ENCODE measurements at places on chromosomes 2 and 18.

GRCh38 chr2:105842555-105842954 is 97.8 kb downstream of the NCK2 start:
- DNase-seq: no peak

DNA sequence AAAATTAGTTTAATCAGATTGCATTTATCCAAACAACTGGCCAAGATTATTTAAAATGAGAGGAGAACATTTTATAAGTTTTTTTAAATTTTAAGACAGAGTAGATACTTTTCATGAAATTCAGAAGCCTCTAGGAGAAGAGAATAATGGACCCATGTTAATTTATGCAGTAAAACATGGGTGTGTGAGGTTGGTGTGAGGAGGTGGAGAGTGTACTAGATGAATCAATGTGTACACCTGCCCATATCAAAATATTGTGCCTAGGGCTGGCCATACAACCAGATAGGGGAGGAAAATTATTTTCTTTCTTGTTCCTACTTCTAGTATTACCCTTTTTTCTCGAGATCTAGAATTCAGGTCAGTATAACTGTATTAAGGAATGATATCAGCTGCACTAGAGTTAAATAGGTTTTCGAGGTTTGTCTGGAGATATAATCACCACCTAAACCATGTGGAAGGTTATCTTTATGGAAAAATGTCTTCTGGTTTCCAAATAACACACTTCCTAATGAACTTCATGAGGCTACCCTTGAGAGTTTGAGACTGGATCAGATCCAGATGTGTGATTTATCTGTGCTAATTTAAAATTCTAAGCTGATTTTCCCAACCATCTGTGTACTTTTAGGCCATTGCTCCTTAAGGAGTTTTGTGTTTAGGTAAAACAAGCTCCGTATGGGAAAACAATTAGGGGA is 37.6 kb downstream of the TMEM178A start:
- DNase-seq: no peak

DNA sequence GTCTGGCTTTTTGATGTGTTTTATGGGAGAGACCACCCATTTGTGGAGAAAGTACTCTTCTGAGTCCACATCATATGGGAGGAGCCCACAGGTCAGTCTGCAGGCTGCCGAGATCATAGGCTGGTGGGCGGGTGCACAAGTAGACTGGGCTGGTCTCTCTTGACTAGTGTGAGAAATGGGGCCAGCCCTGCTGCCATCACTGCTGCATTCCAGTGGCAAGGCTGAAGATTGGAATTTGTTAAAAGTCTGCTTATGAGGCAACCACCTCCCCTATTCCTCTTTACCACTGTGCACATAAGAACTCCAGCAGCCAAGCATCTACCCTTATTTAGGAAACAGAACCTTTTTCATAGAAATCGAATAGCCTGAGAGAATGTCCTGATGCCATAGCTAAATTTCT is 200.7 kb downstream of the DIS3L2 start:
- no peak for DNase-seq

DNA sequence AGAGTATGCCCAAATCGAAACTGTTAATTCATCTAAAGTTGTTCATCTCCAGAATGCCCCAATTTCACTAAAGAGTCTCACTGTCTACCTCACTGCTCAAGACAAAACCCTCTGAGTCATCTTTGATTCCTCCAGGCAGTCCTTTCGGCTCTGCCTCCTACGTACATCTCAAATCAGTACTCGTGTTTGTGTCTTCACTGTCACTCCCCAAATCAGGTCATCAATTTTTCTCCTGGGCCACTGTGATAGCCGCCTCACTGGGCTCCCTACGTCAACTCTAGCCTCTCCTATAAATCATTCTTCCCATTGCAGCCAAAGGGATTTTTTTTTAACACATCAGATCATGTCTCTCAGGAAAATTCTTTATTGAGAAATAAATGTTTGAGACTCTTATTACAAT is 42.1 kb upstream of the TTC39C start:
- peak; percentile 34 for DNase-seq

GRCh38 chr2:19810148-19810547 is 91.6 kb downstream of the TTC32 start:
- DNase-seq: no peak

GRCh38 chr2:180322781-180323180 is 315.7 kb upstream of the CWC22 start:
- DNase-seq: no peak

- DNase-seq: no peak
These were observed 61.8 kb downstream of the BIN1 start for GRCh38 chr2:127044977-127045661.

DNA sequence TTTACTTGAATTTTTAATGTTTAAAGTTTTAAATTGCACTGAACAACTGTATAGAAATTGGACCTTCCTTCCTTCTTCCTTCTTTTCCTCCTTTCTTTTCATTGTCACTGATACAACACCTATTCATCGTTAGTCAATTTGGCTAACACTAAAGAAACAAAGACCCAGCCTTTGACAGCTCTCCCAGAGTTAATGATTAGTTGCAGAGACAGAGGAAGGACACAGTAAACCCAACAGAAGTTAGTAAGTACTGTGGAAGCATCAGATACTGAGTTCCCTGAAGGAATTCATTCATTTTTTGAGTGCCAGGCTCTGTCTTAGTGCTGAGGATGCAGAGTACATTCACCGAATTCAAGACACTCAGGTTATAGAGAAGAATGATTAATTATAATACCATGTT is 77.9 kb upstream of the RAB27B start:
- DNase-seq: no peak

- DNase-seq: no peak
These were observed 79.0 kb downstream of the ALPK2 start for GRCh38 chr18:58549814-58550339.

GRCh38 chr2:239312741-239313667 is 87.8 kb downstream of the HDAC4 start:
- no peak for DNase-seq

GRCh38 chr2:197502201-197502600 is 2.0 kb downstream of the HSPE1 start:
- DNase-seq: no peak

DNA sequence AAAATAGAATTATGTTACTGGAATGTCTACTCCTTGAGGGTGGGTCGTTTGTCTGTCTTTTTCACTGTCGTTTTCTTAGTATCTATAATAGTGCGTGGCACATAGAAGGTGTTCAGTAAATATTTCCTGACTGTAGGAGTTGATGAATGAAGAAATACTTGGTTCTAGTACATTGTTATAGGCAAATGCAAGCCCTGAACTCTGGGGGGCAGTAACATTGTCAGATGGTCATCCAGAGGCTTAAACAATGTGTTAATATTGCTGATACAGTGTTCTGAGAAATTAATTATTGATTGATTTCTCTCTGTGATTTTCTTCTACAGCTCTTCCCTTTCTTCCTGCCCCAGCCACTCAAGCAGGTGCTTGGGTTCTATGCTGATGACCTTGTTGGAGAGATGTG is 24.4 kb upstream of the THOC1 start:
- no peak for DNase-seq

GRCh38 chr18:72820571-72820970 is 47.2 kb downstream of the NETO1 start:
- DNase-seq: no peak

DNA sequence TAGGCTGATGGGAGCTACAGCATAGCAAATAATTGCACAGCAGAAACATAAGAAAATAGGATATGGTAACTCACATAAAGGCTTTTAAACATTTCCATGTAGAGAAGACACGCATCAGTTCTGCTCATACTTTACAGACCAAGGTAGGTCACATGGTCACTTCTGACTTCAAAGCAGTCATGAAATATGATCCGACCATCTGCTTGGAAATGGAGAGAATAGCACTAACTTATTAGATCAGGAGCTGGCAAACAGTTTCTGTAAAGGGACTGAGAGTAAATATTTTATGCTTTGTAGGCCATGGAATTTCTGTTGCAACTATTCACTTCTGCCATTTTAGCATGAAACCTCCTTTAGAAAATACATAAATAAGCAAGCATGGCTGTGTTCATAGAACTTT is 936.6 kb upstream of the FANCL start:
- DNase-seq: no peak

GRCh38 chr18:13222856-13223281 is 4.3 kb downstream of the LDLRAD4 start:
- no peak for DNase-seq

GRCh38 chr18:69538849-69539248 is 138.2 kb downstream of the DOK6 start:
- no peak for DNase-seq

DNA sequence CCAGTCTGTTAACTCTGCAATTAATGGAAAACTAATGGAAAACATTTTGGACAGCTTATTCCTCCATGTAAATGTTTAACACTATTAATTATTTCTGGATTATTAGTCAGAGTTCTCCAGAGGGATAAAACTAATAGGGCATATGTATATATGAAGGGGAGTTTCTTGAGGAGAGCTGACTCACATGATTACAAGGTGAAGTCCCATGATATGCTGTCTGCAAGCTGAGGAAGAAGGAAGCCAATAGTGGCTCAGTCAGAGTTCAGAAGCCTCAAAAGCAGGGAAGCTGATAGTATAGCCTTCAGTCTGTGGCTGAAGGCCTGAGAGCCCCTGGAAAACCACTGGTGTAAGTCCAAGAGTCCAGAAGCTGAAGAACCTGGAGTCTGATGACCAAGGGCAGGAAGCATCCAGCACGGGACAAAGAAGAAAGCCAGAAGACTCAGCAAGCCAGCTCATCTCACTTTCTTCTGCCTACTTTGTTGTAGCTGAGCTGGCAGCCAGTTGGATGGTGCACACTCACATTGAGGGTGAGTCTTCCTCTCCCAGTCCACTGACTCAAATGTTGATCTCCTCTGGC is 136.0 kb downstream of the PTH2R start:
- no peak for DNase-seq
